ENCODE measurements at places on chromosomes 1 and 21.

- DNase-seq = no peak
These were observed 22.6 kb upstream of the PRELP start for GRCh38 chr1:203453016-203453415.

GRCh38 chr21:36156815-36157670 lies at the start of gene DOP1B:
TSS of gene DOP1B (plus strand) at chr21:36156824. CDS start at chr21:36164734, 7,910 bp downstream.
- peak; percentile 56 for DNase-seq

GRCh38 chr1:83077411-83077810 lies 921.5 kb downstream of the TTLL7 start:
- DNase-seq = no peak

DNA sequence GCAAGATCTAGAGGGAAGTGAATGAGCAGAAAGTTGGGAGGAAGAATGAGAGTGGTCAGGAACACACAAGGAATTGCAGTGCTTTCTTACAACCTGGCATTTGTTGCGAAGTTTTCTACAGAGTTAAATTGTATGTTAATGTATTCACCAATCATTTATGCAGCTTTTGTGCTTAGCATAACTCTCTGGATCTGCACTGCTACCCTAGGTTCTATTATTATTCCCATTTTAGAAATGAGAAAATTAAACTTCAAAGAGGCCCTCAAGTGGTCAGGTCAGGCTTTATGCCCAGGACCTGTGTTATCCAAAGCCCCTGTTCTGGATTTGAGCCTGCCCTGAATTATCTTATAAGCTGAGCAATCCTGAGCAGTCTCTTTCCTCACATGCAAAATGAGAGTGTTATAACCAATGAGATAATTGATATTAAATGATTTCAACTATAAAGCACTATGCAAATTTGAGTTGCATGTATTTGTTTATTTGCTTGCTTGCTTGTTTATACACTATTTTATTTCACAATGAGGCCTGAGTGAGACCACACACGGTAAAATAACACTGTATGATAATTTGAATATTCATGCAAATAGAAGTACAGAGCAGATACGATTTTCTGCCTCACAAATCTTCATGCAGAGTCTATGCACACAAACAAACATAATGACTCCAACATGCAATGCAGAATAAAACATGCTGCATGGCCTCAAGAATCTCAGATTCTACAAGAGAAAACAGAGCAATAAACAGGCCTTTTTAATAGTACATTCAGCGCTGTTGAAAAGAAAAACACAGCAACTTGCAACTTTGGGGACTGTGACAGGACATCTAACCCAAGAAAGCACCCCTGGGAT lies 323.0 kb downstream of the PLPP3 start:
- DNase-seq = no peak

- no peak for DNase-seq
These were observed 295.4 kb upstream of the ESRRG start for GRCh38 chr1:217018648-217019047.

DNA sequence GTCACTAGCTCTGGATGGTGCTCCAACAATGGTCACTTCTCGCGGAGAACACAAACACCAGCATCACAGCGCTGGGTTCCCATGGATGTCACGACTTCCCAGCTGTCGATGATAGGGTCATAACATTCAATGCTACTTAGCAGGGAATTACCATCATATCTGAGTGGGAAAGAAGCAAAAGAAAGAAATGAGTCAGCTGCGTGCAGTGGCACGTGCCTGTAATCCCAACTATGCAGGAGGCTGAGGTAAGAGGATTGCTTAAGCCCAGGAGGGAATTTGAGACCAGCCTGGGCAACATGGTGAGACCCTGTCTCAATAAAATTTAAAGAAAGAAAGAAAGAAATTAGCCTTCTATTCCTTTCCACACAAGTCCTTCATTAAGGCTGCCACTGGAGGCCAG lies 3.6 kb upstream of the RABIF start:
- no peak for DNase-seq

DNA sequence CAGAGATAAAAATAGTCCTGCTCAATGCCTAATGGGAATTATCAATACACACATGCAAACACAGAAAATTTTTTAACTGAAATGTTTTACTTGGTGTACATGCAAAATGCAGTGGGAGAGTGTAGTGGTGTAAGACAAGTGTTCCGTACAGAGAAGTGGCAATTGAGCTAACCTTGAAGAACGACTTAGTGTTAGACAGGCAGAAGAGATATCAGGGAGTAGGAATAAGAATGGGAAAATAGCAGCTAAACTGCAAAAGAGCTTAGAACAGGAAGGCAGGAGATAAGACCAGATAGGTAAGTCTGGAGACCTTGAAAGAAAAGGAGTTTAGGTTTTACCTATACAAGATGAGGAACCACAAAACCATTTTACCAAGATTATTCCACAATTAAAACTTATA lies 9.0 kb downstream of the USP24 start:
- DNase-seq = no peak

GRCh38 chr1:232183802-232184201 lies 446.1 kb downstream of the SIPA1L2 start:
- no peak for DNase-seq

GRCh38 chr1:8104278-8105236 lies 78.4 kb upstream of the ERRFI1 start:
- DNase-seq = no peak

DNA sequence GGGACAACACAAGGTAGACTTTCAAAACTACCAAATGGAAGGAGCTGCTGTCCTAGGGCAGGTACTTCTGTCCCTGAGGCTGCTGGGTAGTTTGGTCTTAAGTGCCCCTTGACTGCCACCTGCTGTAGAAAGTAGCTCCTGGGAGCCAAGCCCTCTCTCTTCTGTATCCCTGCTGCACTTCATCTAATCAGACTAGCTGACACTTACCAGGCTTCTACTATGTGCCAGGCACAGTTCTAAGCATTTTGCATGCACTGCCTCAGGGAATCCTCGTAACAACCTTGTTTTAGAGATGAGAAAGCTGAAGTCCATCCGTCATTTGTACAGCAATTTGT lies 15.9 kb upstream of the SRSF4 start:
- DNase-seq = peak; percentile 70

GRCh38 chr1:93221913-93222312 lies 41.4 kb downstream of the CCDC18 start:
- no peak for DNase-seq

DNA sequence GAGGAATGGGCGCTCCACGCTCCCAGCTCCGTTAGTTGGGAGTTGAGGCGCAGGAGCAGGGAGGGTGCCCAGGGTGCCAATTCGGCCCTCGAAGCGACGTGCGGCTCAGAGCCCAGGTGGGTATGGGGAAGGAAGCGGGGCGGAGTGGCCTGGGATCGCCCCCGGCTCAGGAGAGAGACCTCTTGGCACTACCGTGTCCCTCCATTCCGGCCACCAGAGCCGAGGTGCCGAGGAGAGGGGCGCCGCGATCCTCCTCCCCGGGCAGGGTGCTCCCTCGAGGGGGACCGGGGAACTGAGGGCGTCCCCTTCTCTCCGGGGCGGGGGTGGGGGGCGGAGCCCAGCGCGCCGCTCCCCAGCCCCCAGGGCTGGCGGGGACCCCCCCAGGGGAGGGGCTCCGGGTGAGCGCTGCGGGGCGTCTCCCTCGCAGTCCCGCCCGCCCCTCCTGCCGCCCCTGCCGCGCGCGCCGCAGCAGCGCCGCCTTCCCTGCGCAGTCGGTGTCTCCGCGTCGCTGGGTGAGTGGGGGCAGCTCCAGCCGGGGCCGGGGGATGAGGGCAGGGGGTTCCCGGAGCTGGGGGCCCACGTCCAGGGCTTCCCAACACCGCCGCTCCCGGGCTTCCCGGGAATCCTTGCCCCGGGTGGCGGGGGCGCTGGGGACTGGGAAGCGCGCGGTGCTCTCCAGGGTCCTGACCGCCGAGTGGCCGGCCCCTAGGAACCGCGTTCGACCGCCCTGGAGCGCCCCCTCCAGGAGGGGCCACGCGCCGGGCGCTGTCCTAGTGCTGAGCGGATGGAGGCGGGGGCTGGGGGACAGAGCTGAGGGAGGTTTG lies at the start of gene HPCA:
HPCA (plus strand) TSS at position 488 of the 824 bp plus-strand sequence. CDS start 2,408 bp downstream, outside the sequence.
- DNase-seq = peak; percentile 41

GRCh38 chr1:151799179-151800022 lies 5.8 kb downstream of the LINGO4 start:
- DNase-seq = no peak

- no peak for DNase-seq
These were observed 2.2 kb downstream of the RUNX1 start for GRCh38 chr21:35046880-35047229.

DNA sequence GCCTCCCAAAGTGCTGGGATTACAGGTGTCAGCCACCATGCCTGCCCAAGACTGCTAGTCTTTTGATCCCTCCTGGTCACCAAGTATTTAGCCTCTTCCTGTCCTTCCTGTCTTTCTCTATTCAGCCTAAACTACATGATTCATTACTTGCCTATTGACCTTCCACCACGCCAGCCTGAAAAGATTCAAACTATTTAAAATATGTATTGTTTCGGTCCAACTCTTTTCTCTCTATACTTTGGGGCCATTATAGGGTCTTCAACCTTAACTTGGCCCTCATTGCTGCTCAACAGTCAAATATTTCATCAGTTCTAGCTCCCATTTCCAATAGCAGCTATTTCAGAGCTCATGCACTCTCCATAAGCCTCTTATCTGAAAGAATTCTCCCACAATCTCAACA lies 153.0 kb downstream of the TNFSF18 start:
- no peak for DNase-seq

- DNase-seq = no peak
These were observed 58.3 kb downstream of the KIF21B start for GRCh38 chr1:200965111-200965805.

- peak; percentile 36 for DNase-seq
These were observed 59.7 kb downstream of the RABGAP1L start for GRCh38 chr1:174218983-174219382.

DNA sequence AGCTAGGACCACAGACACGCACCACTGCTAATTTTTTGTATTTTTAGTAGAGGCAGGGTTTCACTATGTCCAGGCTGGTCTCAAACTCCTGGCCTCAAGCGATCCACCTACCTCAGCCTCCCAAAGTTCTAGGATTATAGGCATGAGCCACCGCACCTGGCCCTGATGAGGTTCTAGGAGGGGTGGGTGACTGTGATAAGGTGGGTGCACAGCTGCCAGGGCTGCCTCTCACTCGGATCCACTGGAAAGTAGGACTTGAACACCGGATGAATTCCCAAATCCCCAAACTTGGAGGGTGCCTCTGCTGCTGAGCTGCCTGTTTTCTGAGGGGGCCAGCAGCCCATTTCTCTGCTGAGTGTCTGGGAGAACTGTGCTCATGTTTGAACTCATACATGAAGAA lies 68.2 kb upstream of the PARP1 start:
- DNase-seq = no peak

- DNase-seq = peak; percentile 72
These were observed 477.6 kb downstream of the NPHP4 start for GRCh38 chr1:5514527-5515183.

Data from NAMALWA (cell line).